ENCODE measurements at places on chromosomes 6 and 20. TPM values are rescaled to one million over a fixed set of nuclear protein-coding genes. Genes with fewer than 3 reads are reported as not detected.

DNA sequence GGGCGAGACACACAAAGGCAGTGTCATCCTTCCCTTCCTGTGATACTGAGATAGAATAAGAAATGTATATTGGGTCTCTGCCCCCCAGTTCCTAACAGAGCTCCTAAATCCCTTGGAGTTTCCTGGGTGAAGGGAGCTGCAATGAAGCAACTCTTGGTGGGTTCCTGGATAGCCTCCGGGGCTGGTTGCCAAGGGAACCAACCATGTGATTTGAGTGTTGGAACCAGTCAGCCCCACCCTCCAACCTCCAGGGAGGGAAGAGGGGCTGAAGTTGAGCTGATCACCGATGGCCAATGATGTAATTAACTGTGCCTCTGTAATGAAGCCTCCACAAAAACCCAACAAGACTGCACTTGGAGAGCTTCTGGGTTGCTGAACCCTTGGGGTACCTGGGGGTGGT lies 116.6 kb downstream of the SLC22A3 start:
- no peak for DNase-seq
- no peaks in the 10 kb centered on the region for H3K27me3 ChIP-seq
- peak overlapping the region; percentile 94 for H3K27ac ChIP-seq
- H3K4me3 ChIP-seq: peak overlapping the region; percentile 45
- H3K36me3 ChIP-seq: peaks cover 32% of the 10 kb centered on the region
- peaks cover 56% of the 10 kb centered on the region for H3K4me1 ChIP-seq

GRCh38 chr20:12180107-12180661 lies 262.5 kb downstream of the BTBD3 start:
- no peak for DNase-seq
- no peaks in the 10 kb centered on the region for H3K4me1 ChIP-seq
- no peaks in the 10 kb centered on the region for H3K27me3 ChIP-seq
- no peak overlapping the region for H3K4me3 ChIP-seq
- H3K27ac ChIP-seq: no peak overlapping the region
- H3K36me3 ChIP-seq: peaks cover 4% of the 10 kb centered on the region

GRCh38 chr6:129253727-129254126 lies 370.8 kb downstream of the LAMA2 start:
- no peak for DNase-seq
- no peak overlapping the region for H3K27ac ChIP-seq
- H3K27me3 ChIP-seq: peaks cover 14% of the 10 kb centered on the region
- peaks cover 6% of the 10 kb centered on the region for H3K4me1 ChIP-seq
- no peak overlapping the region for H3K4me3 ChIP-seq

GRCh38 chr20:53328961-53329360 lies 264.7 kb downstream of the ZNF217 start:
- no peak overlapping the region for H3K27ac ChIP-seq
- no peak for DNase-seq
- H3K27me3 ChIP-seq: peaks cover 42% of the 10 kb centered on the region
- no peaks in the 10 kb centered on the region for H3K4me1 ChIP-seq
- no peak overlapping the region for H3K4me3 ChIP-seq

GRCh38 chr6:149440735-149441671 lies 40.9 kb downstream of the SUMO4 start:
- H3K4me1 ChIP-seq: no peaks in the 10 kb centered on the region
- DNase-seq: no peak

DNA sequence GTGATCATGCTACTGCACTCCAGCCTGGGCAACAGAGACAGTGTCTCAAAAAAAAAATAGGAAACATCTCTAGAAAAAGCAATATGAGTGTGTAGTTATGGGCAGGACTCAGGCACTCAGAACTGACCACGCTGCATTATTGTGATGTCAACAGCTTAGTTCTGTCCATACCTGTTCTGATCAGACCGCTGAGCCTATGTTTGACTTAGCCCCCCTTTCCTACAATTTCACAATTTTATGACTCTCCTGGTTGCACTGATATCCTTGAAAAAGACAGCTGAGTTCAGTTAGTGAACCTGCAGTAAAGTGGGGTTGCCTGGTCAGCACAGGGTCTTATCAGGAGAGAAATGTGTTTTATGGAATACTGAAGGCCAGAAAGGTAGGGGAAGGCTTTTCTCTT lies 37.8 kb upstream of the PRDM1 start:
- H3K27ac ChIP-seq: no peak overlapping the region
- no peak overlapping the region for H3K4me3 ChIP-seq
- peaks cover 2% of the 10 kb centered on the region for H3K27me3 ChIP-seq
- H3K36me3 ChIP-seq: no peaks in the 10 kb centered on the region

GRCh38 chr6:113645986-113646385 lies 211.2 kb upstream of the MARCKS start:
- no peak overlapping the region for H3K4me3 ChIP-seq
- H3K36me3 ChIP-seq: no peaks in the 10 kb centered on the region
- no peaks in the 10 kb centered on the region for H3K27me3 ChIP-seq
- DNase-seq: no peak
- no peaks in the 10 kb centered on the region for H3K4me1 ChIP-seq
- H3K27ac ChIP-seq: no peak overlapping the region

- no peak overlapping the region for H3K27ac ChIP-seq
- H3K27me3 ChIP-seq: no peaks in the 10 kb centered on the region
- no peak overlapping the region for H3K4me3 ChIP-seq
- no peaks in the 10 kb centered on the region for H3K4me1 ChIP-seq
- no peaks in the 10 kb centered on the region for H3K36me3 ChIP-seq
- DNase-seq: no peak
Observed at GRCh38 chr6:126118936-126119335, 132.6 kb downstream of the TRMT11 start.

GRCh38 chr6:66628917-66629316 lies 921.9 kb upstream of the EYS start:
- no peaks in the 10 kb centered on the region for H3K4me1 ChIP-seq
- no peak overlapping the region for H3K4me3 ChIP-seq
- no peak for DNase-seq
- H3K27me3 ChIP-seq: no peaks in the 10 kb centered on the region
- H3K36me3 ChIP-seq: peaks cover 4% of the 10 kb centered on the region

DNA sequence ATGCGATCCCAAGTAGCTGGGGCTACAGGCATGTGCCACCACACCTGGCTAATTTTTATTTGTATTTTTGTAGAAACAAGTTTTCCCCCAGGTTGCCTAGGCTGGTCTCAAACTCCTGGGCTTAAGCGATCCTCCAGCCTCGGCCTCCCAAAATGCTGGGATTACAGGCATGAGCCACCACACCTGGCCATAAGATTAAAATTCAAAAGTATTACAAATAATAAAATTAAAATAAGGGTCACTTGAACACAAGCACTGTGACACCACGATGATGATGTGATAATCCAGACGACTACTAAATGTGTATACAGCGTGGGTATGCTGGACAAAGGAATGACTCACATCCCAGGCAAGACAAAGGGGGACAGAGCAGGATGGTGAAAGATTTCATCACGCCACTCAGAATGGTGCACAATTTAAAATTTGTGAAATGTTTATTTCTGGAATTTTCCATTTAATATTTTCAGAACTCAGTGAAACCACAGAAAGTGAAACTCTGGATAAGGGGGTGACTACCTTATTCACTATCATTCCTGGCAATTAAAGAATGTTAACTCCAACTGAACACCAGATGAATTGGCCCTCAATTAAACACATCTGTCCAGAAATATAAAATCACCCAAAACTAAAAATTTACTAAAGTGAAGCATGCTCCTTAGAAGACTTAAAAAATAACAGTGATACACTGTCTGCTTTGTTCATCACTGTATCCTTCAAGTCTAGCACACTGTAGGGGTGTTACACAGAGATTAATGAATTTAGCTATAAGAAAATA lies 13.1 kb downstream of the B4GALT5 start:
- peaks cover 71% of the 10 kb centered on the region for H3K4me1 ChIP-seq
- H3K27me3 ChIP-seq: no peaks in the 10 kb centered on the region
- no peaks in the 10 kb centered on the region for H3K36me3 ChIP-seq
- H3K27ac ChIP-seq: peak overlapping the region; percentile 97

- H3K4me3 ChIP-seq: no peak overlapping the region
- no peak for DNase-seq
- peaks cover 10% of the 10 kb centered on the region for H3K36me3 ChIP-seq
- no peaks in the 10 kb centered on the region for H3K27me3 ChIP-seq
- no peak overlapping the region for H3K27ac ChIP-seq
- H3K4me1 ChIP-seq: peaks cover 15% of the 10 kb centered on the region
Observed at GRCh38 chr20:56447227-56447626, 21.2 kb upstream of the RTF2 start.

DNA sequence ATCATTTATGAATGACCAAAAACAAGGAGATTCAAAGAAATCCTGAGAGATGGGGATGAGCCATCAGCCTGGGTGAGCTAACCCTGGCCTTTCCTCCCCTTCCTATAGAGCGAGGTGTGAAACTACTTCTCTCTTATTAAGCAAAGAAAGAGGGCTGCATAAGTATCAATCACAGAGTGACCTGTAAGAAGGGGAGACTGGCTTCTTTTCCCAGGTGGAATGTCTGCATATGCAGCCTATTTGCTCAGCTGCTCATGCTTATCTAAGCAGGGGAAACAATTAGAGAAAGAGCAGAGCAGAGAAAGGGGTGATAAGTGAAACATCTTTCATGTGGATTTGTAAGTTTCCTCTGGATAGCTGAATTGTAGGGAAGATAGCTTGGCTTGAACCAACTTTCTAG lies 160.0 kb downstream of the PKHD1 start:
- H3K36me3 ChIP-seq: no peaks in the 10 kb centered on the region
- no peak overlapping the region for H3K27ac ChIP-seq
- no peaks in the 10 kb centered on the region for H3K27me3 ChIP-seq
- no peak overlapping the region for H3K4me3 ChIP-seq

DNA sequence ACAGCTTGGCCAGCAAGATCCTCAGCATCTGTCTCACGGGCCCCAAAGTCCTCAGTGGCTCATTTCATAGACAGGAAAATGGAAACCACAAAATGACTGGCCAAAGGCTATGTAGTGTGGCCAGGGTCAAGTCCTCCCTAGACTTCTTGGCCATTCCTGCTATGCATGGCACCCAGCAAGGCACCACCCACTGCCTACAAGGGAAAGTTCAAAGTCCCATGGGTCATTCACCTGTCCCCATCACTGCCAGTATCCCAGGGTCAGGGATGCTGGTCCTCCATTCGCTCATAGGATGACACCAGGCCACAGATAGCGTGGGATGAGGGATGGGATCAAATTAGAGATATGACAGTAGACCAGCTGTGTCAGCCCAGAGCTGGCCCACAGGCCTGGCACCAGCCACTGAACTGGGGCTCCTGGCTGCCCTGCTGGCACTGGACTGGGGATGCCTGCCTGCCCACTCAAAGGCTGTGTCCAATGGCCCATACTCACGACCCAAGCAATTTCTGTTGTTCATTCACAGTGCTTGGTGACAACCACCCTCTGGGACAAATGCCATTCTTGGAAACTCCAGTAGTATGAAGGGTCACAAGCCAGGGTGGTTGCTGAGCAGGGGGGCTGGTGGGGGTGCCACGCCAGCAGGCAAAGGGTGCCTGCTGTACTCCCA lies 11.6 kb downstream of the ADISSP start:
- H3K4me1 ChIP-seq: peaks cover 6% of the 10 kb centered on the region
- H3K4me3 ChIP-seq: no peak overlapping the region
- H3K27me3 ChIP-seq: no peaks in the 10 kb centered on the region

- H3K36me3 ChIP-seq: no peaks in the 10 kb centered on the region
- no peak overlapping the region for H3K27ac ChIP-seq
- H3K4me3 ChIP-seq: no peak overlapping the region
Observed at GRCh38 chr6:21478883-21479539, 114.5 kb upstream of the SOX4 start.

DNA sequence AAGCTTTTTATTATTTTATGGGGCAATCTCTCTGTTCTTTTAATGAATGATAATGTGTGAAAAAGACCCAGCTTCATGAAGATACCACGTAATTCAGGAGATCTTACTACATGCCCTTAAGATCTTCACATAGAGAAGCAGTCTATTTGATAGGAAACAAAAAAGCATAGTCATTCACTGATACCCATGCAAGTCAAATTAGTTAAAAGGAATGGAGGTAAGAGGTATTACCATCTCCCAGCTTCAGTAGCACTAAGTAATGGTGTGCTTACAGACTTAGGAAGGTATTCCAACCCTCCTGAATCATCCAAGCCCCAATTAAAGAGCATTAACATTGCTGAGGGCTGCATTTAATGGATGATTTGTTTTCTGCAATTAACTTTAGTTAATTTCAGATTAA lies 364.7 kb downstream of the SYNE1 start:
- H3K4me1 ChIP-seq: peaks cover 31% of the 10 kb centered on the region
- DNase-seq: no peak
- H3K4me3 ChIP-seq: no peak overlapping the region

DNA sequence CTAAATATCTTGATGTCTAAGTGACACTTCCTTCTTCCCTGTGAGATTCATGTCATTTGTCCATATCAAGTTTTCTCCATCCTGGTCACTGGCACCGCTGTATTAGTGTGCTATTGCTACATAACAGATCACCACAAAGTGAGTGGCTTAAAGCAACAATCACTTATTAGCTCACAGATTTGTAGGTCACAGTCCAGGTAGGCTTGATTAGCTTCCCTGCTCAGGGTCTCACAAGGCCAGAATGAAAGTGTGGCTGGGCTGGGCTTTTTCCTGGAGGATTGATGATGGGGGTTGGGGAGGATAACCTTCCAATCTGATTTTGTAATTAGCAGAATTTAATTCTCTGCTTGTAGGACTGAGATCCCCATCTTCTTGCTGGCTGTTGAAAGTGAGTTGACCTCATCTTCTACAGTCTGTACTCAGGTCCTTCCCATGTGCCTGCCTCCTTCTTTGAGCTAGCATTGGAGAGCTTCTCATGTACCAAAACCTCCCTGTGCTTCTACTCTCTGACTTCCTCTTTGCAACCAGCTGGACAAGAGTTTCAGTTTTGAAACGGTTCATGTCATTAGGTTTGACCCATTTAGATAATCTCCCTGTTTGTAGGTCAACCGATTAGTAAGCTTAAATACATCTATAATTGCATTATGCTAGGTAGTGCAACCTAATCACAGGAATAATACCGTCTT lies 152.4 kb upstream of the MAN1A1 start:
- H3K4me3 ChIP-seq: no peak overlapping the region
- H3K36me3 ChIP-seq: no peaks in the 10 kb centered on the region
- peaks cover 7% of the 10 kb centered on the region for H3K27me3 ChIP-seq
- no peak overlapping the region for H3K27ac ChIP-seq
- no peak for DNase-seq
- no peaks in the 10 kb centered on the region for H3K4me1 ChIP-seq

GRCh38 chr6:3819161-3820110 lies 29.7 kb upstream of the FAM50B start:
- no peaks in the 10 kb centered on the region for H3K4me1 ChIP-seq
- no peak overlapping the region for H3K27ac ChIP-seq
- no peaks in the 10 kb centered on the region for H3K27me3 ChIP-seq
- no peak overlapping the region for H3K4me3 ChIP-seq
- no peaks in the 10 kb centered on the region for H3K36me3 ChIP-seq
- DNase-seq: no peak

- H3K4me3 ChIP-seq: no peak overlapping the region
- H3K36me3 ChIP-seq: peaks cover 8% of the 10 kb centered on the region
- no peaks in the 10 kb centered on the region for H3K27me3 ChIP-seq
- no peak for DNase-seq
- H3K4me1 ChIP-seq: no peaks in the 10 kb centered on the region
Observed at GRCh38 chr20:15278041-15278440, 940.6 kb upstream of the FLRT3 start.

GRCh38 chr6:121838842-121839241 lies 403.4 kb downstream of the GJA1 start:
- no peaks in the 10 kb centered on the region for H3K27me3 ChIP-seq
- no peaks in the 10 kb centered on the region for H3K36me3 ChIP-seq
- H3K4me1 ChIP-seq: peaks cover 3% of the 10 kb centered on the region

The SMIM13 gene
- 14.2 TPM for total RNA-seq

The IL17A gene
- total RNA-seq: not detected

The UBR2 gene
- 31.9 TPM for total RNA-seq

The PLCB4 gene
- not detected for total RNA-seq

The WASF1 gene
- 0.31 TPM for total RNA-seq

The FAM184A gene
- total RNA-seq: 0.43 TPM

The IRAK1BP1 gene
- 2.5 TPM for total RNA-seq

The OOEP gene
- total RNA-seq: not detected

The ULBP2 gene
- total RNA-seq: 0.98 TPM

Data from natural killer cell treated with Interleukin-12 subunit alpha and Interleukin-12 subunit beta and Interleukin-15 and Interleukin-18, amount 100 ng/mL, for 72 hours (primary cell).